ENCODE measurements at places on chromosomes 12 and 14.

DNA sequence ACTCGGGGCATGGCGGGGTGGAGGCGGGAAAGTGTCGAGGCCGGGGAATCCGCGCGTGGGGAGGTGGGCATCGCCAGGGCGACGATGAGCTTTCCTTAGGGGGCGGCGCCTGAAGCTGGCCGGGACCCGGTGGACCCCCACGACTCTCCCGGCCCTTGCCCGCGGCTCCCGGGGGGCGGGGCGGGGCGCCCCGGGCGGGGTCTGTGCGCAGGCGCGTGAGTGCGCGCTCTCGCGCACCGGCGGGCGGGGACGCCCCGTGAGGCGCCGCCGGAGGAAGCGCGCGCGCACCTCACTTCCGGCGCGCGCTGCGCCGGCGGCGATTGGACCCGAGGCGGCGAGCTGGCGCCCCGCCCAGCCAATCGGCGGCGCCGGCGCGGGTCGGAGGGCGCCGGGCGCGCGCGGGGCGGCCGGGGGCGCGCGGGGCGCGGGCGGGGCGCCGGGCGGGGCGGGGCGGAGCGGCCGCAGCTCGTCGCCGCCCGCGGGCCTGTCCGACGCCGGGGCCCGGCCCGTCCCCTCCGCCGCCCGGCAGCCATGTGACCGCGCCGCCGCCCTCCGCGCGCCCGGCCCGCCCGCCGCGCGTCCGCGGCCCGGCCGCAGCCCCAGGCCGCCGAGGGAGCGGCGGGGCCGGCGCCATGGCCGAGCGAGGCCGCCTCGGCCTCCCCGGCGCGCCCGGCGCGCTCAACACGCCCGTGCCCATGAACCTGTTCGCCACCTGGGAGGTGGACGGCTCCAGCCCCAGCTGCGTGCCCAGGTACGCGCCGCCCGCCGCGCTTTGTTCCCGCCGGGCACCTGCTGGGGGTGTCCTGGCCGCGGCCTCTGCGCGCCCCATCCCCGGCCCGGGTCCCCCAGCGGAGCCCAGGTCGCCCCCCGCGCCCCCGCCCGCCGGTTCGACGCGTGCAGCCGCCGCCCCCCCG, at the start of gene PACS2:
PACS2 (plus strand) TSS at position 462 of the 914 bp plus-strand sequence; CDS start at position 633, 171 bp downstream.
- peak; percentile 97 for DNase-seq

- no peak for DNase-seq
These were observed 40.7 kb upstream of the TEX22 start for GRCh38 chr14:105357626-105358025.

- no peak for DNase-seq
These were observed 85.4 kb downstream of the ZFP36L1 start for GRCh38 chr14:68707482-68707881.

GRCh38 chr12:92623386-92623785, 79.4 kb upstream of the PLEKHG7 start:
- DNase-seq = no peak

GRCh38 chr14:103679351-103679750, 35.9 kb downstream of the XRCC3 start:
- peak; percentile 37 for DNase-seq

- DNase-seq = no peak
These were observed 947 bp downstream of the GAS2L3 start for GRCh38 chr12:100574187-100575074.

- no peak for DNase-seq
These were observed 22.2 kb downstream of the CYP46A1 start for GRCh38 chr14:99706107-99706900.

- DNase-seq = no peak
These were observed 32.5 kb downstream of the PSMC1 start for GRCh38 chr14:90288651-90289355.

DNA sequence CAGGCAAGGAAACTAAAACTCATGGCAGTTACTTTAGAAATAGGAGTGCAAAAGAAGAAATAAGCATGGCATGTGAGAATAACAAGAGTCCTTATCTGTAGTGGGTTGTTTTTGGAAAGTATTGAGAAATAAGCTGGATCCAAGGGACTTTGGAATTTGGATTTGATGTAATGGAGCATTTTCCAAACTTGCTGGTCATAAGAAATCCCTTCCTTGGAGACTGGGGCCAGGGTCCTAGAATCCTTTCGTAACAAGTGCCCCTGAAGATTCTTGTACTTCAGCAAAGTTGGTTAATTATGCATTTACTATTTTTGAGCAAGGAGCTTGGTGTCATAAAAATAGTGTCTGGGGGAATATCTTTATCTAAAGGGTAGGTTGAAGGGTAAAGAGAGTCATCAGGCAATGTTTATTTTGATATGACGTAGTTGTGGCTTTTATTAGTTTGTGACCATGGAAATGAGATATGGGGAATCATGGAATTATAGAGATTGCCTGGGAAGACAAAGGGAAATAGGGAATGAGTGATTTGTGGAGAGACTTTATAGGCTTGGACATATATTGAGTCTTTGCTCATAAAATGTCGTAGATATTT, 53.9 kb downstream of the WNK1 start:
- DNase-seq = no peak

DNA sequence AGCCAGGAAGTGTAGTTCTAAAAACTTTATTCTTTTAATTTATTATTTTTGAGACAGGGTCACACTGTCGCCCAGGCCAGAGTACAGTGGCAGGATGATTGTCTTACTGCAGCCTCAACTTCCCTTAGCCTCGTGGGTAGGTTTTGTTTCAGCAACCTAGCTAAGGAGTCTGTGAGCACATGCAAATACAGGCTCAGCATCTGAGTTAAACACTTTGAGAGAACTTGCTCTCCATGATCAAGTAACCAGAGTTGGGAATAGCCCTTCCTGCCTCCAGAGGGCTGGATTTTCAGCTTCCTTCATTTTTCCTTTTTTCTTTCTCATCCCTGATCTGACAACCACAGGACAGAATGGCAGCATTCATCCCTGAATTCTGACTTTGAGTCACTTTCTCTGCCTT, 871.3 kb downstream of the GALC start:
- DNase-seq = no peak

DNA sequence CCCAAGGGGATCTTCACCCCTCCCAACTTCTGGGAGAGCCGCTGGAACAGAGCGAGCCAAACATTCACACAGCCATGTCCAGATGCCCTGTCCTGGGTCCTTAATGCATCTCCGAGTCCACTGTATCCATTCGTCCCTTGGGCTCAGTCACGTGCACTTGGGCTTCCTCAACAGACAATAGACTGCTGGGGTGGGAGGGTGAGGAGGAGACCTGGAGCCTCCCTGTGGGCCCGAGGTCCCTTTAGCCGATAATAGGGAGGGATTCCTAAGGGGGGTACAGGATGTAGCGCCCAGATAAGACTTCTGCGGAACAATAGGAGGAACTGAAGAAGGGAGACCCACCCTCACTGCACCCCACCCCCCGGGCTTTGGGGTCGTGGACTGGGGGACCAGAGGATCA, 6.7 kb downstream of the ARHGEF25 start:
- DNase-seq = no peak

DNA sequence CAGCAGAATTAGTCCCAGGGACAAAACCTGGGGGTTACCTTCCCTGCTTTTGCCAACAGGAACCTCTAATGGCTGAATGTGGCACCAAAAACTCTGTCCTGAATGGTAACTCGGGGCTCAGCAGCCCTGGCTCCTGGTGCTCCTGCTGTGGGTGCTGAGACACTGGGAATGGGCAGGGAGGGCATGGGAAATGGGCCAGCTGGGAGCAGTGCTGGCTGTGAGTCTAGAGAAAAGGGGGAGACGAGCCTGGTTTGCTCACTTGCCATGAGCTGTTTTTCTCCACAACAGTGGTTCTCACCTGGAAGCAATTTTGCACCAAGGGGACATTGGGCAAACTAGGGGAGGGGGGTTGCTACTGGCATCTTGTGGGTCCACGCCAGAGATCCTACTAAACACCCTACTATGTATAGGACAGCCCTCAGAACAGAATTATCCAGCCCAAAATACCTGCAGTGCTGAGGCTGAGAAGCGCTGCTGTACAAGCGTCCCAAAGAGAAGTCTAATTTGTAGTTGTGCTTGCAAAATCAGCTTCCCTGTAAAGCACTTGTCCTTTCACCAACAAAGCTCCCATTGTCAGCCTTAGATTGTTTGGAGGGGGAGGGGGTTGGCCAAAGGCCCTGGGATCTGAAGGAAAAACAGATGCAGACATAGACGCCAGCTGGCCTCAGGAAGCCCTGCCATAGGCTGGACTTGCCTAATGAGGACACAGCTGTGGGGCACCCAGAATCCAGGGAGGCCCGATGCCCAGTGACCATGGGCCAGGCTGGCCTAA, 3.6 kb downstream of the LRRC74A start:
- no peak for DNase-seq

DNA sequence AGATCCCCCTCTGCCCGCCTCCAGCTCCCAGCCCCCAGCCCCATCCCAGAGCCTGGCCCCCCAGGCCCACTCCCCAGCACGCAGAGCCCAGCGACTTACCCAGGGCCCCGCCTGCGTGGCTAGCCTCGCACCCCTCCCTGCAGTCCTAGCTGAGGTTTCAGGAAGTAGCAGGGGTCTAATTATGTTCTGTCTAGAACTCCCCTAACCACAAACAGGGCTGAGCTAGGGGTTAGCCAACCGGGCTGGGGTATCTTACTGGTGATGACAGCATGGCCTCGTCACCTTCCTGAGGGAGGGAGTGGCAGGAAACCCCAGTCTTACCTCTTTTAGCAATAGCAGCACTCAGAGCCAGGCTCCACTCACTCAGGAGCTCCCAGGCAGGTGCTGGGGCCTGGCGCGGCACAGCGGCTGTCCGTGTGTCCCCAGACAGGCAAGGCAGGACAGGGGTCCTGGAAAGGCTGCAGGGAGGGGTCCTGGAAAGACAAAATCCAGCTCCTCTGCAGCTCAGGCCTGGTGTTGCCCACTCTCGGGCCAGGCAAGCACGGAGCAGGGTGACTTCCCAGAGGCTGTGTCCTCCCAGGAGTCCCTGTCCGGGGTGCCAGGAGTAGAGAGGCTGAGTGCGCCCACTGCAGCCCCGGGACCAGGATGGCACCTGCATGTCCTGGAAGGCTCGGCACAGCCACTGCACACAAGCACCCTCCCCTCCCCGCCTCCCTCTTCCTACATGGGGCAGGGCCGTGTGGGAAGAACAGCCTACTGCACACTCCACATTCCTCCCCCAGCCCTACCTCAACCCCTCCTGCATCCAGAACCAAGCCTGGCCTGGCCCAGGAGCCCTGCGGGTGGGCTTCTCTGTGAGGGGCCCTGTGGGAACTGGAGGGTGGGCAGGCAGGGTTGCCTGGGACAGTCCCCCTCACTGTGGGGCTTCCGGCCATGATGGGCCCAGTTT, at the start of gene GPR132:
GPR132 (minus strand) TSS at position 151 of the 949 bp plus-strand sequence. CDS start 10,010 bp downstream, outside the sequence.
- peak; percentile 82 for DNase-seq

DNA sequence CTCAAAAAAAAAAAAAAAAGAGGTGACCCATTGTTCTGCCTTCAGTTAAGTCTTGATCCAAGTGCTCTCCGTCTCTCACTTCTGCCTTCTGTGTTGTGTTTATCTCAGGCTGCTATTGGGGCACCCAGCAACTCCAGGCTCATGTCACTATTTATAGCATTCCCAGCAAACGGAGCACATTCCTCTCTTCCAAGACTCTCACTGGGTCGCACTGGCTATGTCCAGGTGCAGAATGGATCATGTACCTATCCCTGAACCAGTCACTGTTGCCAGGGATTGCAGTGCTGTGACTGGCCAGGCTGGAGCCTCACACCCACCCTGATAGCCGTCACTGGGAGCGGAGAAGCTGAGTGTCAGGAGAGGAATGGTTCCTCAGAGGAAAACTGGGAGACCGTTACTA, 31.2 kb downstream of the RHOF start:
- DNase-seq = no peak

DNA sequence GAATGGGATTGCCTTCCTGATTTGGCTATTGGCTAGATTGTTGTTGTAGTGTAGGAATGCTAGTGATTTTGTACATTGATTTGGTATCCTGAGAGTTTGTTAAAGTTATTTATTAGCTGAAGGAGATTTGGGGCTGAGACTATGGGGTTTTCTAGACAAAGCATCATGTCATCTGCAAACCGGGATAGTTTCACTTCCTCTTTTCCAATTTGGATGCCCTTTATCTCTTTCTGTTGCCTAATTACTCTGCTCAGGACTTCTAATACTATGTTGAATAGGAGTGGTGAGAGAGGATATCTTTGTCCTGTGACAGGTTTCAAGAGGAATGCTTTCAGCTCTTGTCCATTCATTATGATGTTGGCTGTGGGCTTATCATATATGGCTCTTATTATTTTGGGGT, 265.7 kb upstream of the MGAT4C start:
- no peak for DNase-seq
